Common myeloid progenitor, CD34-positive (primary cell): ENCODE measurements at places on chromosomes 2 and 18.
A peak's percentile ranks its signal among the peaks of the same experiment; 100 is the strongest.

DNA sequence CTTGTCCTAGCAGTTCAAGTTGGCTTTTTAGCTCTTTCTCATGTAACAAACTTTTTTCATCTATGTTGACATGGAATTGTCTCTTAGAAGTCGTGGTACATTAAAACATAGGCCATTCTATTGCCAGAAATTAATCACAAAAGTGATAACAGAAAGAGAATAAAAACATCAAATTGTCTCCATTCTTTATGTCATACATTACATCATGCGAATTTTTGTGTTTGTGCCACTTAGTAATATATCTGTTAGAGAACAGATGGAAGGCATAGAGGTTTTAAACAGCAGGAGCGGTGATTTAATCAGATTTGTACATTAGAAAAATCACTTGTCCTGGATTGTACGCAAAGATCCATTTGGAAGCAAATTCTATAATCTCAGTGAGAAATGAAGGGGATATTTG is 136.5 kb upstream of the CDH20 start:
- DNase-seq: no peak

DNA sequence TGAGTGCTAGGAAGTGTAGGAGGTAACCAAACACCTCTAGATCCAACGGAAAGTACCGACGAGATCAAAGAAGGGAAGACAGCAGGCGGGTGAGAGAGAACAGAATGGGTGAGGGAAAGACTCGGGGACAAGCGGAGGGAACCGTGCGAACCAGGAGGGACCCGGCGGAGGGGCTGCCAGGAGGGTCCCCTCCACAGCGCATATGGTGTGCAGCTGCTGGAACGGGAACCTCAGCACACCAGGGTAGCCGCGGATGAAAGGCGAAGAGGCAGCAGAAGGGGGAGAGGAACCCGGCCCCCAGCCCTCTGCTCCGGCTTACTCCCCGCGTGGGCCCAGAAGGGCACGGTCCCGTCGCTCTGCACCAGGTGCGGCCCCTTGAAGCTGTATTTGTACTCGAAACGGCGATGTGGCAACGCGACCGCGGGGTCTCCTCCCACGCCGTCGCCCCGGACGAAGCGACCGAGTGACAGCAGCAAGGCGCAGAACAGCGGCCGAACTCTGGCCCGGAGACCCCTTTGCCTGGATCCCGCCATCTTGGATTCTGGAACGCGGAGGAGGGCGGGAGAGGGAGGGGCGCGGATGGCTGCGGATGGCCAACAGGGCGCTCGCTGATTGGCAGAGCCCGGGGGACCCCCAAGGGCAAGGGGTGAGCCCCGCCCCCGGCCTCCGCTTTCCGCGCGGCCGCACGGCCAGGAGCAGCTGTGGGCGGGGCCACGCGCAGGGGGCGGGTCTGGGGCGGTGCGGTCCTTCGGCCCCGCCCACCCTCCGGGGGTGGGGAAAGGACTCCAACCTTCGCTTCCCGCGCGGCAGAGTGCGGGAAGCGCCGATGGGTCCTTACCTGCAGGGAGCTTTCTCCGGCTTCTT is at the start of gene LMAN1:
TSS of gene LMAN1 (minus strand) at position 554 of the 864 bp plus-strand sequence. CDS start at position 533, 21 bp downstream.
- peak; percentile 95 for DNase-seq

DNA sequence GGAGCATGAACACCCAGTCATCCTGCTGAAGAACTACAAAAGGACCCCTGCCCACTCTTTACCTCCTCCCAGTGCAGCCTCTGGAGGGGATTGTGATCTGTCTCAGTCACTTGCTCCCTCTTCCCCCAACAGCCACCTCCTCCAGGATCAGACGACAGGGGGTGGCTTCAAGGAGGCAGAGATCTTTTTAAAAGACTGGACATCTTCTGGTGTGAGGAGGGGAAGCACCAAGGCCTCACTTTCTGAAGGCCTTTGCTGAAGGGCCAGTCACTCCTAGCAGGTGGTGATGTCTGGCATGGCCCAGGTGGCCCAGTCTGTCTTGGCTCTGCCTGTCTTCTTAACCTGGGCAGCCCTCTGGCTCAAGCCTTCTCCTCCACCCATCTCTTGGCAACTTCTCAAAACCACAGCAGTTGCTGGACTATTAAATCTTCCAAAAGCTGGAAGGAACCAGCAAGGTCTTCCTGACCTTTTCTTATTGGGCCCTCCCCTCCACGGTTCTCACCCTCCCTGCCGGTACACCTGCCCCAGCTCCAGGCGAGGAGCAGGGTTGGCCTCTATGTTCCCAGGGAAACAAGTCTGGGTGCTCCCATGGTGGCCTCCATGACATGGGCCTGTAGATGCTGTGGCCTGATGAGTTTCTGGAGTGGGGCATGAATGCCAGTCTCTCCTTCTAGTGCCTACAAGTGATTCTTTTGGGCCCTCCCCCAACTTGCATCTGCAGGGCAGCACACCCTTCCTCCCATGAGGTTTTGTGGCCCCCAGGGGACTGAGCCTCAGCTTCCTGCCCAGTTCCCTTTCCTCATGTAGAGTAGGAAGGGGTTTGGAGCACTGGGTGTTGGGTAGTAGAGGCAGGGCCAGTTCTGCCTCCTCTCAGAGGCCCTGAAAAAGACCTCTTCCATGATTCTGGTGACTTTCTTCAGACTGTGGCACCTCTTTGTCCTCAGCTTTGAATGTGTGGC is 5.0 kb upstream of the ATP6V1B1 start:
- no peak for DNase-seq

- DNase-seq: no peak
These were observed 91.4 kb upstream of the LYPD1 start for GRCh38 chr2:132761437-132761836.

- DNase-seq: no peak
These were observed 155.3 kb downstream of the DIS3L2 start for GRCh38 chr2:232116852-232117251.

DNA sequence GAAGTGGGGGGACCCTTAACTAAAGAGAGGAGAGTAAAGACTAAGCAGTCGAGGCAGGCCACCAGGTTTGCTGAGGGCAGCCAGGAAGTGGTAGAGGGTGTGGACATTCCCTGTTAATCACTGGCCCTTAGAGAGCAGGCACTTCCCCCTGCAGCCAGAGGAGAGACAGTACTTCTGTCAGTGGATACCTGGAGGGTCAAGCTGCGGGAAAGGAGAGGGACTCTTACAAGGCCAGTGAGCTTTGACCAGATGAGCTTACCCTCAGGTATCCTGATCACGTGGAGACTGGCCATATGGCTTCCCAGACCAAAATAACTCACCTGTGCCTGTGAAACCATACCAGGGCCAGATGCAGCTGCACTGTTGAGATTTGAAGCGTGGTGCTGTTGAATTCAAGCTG is 28.6 kb downstream of the ITGA6 start:
- no peak for DNase-seq

GRCh38 chr2:240146141-240146561 is 5.7 kb upstream of the OTOS start:
- DNase-seq: no peak

DNA sequence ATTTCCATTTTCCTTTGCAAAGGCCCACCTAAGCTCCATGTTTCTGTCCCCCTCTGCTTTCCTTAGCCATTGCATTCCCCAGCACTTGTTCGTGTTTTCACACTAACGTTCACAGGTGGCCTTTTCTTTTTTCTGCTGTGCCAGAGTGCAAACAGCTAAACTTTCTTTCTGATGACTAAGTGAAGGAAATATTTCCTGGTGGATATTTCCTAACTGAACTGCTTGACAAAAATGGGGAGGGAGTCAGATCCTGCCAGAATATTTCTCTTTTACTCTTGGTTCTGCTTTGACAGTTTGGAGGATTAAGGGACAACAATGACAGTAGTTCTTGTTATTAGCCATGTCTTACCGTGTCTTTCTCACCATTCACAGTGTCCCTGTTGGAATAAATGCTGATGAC is 344.0 kb downstream of the ARHGAP15 start:
- no peak for DNase-seq

DNA sequence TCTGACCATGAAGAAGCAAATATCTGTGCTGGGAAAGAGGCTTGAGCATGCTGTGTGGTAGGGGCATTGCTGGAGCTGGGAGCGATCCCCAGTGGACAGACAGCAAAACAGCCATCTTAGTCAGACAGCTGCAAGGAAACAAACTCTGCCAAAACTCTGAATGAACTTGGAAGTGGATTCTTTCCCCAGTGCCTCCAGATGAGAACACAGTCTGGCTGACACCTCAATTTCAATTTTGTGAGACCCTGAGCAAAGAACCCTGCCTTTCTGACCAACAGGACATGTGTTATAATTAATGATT is 23.2 kb upstream of the FAP start:
- no peak for DNase-seq

GRCh38 chr18:23170137-23170536 is 34.9 kb downstream of the CABLES1 start:
- DNase-seq: no peak

DNA sequence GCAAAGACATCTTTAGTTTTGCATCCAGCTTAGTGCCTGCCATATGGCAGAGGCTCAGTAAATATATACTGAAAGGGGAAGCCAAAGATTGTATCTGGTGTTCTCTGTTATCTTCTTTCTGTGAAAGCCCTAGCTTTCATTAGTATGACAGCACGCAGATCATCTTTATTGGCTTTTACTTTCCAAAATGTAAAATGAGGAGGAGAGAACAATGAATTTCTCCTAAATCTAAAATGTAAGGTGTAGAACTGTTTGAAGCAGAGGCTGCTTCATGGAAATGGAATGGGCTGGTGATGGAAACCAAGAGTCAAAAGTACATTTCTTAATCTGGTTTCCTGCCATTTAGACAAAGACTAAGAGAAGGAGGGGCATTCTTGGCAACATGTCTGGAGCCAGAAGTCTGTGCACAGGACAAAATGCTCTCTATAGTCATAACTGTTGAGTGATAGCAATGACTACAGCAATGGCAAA is 1029.9 kb upstream of the PIK3C3 start:
- no peak for DNase-seq

DNA sequence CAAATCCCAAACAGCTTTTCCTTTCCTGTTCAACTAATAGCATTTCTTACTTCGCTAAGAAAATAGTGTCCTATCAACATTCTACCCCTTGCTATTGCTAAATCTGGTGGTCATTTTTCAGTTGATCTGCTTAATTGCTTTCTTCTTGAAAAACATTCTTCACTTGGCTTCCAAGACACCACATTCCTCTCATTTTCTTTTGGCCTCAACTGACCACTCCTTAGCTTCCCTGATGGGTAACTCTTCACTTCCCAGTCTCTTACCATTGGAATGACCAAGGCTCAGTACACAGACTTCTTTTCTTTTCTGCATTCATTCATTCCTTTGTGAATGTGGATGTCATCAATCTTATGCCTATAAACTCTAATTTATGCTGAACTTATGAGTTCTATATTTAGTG is 230.8 kb upstream of the CDH2 start:
- no peak for DNase-seq

GRCh38 chr2:74578408-74578807 is 23.9 kb downstream of the DOK1 start:
- DNase-seq: no peak

- no peak for DNase-seq
These were observed 407.6 kb downstream of the DSEL start for GRCh38 chr18:67108894-67109293.

GRCh38 chr2:25363733-25364132 is 22.0 kb upstream of the DNMT3A start:
- no peak for DNase-seq

DNA sequence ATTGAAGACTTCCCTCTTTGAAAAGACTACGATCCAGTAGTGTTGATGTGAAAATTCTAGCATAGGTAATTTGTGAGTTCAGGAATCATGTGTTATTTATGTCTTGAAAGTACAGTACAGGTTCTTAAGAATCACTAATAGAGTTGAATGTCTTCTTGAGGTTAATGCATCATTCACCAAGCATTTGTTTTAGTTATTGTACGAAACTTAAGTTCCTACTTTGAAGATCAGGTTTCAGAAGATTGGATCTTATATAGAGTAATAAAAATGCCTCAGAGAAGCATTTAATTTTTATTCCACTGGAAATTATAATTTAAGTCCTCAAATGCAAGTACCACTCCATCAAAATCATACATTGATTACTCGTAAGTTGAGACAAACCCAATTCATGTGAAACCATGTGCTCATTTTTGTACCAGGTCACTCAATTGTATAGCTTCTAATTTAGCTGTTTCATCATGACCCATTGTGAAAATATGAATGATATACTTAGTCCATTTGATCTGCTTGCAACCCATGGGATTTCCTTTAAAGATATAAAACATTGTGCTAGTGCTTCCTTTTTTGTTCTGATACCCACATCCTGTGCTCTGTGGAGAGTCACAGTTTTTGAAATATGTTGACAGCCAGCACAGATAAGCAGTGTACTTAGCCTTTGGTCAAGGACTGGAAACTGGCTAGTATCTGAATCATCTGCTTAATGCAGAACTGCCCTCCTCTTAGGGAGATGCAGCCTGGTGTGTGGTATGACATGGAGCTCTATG is 22.5 kb upstream of the RAB27B start:
- DNase-seq: peak; percentile 72

DNA sequence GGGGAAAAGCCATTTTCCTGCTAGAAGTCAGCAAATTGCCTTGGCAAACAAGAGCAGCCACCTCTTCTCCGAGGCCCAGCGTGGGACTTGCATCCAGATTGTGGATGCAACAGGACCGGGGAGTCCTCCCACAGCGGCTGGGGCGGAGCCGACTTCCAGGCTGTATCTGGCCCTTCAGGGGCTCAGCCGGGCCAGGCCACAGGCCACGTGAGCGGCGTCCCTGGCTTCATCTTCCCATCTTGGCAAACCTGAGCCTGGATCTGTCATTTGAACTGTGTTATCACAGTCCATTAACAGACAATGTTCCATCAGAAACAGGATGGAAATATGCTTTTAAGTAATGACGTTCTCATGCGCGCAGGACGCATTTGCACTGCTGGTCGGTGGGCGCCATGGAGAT is 483.5 kb upstream of the SALL3 start:
- DNase-seq: no peak

- no peak for DNase-seq
These were observed 17.2 kb upstream of the KLHL29 start for GRCh38 chr2:23367760-23368159.

DNA sequence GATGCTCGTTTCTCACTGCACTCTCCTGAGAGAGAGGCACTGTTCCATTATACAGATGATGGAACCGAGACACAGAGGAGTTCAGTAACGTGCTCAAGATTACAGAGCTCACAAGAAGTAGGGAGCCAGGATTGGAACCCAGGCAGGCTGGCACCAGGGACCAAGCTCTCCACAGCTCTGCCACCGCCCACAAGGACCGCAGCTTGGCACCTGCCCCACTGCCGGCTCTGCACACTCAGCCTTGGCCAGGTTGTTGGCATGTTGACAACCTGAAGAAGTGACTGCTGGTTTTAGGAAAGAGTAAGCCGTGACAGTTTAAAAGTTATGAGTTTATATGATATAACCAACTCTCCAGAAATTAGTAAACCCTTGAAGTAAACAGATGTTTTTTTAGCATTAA is 48.0 kb upstream of the ITM2C start:
- DNase-seq: no peak
